Mucosa of gallbladder (tissue), 1 donor: ENCODE measurements at places on chromosomes 2 and 18.

DNA sequence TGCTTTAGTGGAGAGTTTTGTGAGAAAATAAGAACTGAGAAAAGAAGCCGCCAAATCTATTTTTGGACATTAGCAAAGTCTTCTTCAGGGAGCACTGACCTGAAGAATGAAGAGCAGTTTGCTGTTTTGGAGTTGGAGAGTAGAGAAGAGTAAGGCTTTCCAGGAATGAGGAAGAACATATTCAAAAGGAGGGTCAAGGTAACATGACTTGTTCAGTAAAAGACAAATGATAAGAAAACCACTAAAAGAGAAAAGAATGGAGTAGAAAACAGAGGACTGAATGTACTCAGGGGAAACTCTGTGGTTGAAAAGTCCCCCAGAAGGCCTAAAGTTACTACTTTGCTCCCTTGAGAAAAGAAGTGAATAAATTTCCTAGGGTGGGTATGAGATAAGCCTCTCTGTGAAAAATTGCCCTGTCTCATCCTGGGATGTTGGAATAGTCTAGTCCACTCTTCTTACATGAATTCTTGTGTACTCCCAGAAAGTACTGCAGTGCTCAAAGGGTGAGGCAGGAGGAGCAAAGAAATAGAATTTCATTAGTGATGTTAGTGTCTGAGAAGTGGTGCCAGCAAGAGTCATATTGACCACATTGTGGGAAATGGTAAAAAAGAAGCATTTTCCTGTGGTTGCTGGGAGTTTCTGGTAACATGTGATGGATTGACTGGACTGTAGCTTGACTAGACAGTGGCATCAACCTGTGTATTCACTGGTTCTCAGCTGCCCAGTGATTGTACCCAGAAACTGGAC, 27.8 kb downstream of the MBD5 start:
- DNase-seq, result no peak

GRCh38 chr2:12287220-12287751, 429.4 kb upstream of the TRIB2 start:
- DNase-seq, result no peak

DNA sequence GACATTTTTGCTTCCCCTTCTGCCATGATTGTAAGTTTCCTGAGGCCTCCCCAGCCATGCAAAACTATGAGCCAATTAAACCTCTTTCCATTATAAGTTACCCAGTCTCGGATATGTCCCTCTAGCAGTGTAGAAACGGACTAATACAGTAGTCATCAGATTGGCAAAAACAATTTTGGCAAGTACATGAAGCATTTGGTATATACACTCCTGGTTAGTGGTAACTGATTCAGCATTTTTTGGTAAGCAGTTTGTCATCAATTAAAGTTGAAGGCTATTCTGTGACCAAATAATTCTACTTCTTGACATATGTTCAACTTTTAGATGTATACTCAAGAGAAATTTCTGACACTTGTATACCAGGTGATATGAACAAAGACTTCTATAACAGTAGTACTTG, 190.5 kb upstream of the STON1 start:
- DNase-seq, result no peak

GRCh38 chr18:58243401-58243800, 199.4 kb downstream of the NEDD4L start:
- no peak for DNase-seq

DNA sequence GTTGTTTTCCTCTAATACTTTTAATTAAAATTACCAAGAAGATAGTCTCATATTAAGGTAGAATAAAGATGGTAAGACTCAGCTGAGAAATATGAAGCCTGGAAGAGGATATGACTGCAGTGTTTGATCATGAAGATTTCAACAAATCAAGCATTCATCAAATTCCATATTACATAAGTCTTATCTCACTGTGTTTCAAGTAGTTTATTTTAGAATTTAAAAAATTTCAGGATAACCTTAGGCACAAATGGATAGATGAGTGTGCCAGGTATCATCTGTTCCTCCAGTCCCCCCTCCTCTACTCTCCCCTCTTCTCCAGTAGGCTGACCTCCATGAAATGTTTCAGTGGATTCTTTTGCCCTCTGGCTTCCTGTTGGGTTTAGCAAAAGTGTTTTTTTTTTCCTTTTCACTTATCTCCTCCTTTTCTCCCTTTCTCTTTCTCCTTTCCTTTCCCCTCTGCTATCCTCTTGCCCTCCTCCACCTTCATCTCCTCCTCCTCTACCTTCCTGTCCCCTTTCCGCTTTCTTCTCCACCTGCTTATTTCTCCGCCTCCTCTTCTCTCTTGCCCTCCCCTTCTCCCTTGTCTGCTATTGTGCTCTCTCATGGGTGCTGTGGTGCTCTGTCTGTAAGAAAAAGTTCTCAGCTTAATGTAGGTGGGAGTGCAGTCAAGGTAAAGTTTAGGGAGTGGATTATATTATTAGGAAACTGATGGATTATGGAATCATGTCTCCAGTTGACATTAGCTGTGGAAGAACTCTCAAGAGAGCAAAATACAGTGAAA, 72.8 kb downstream of the ABI2 start:
- DNase-seq, result no peak

DNA sequence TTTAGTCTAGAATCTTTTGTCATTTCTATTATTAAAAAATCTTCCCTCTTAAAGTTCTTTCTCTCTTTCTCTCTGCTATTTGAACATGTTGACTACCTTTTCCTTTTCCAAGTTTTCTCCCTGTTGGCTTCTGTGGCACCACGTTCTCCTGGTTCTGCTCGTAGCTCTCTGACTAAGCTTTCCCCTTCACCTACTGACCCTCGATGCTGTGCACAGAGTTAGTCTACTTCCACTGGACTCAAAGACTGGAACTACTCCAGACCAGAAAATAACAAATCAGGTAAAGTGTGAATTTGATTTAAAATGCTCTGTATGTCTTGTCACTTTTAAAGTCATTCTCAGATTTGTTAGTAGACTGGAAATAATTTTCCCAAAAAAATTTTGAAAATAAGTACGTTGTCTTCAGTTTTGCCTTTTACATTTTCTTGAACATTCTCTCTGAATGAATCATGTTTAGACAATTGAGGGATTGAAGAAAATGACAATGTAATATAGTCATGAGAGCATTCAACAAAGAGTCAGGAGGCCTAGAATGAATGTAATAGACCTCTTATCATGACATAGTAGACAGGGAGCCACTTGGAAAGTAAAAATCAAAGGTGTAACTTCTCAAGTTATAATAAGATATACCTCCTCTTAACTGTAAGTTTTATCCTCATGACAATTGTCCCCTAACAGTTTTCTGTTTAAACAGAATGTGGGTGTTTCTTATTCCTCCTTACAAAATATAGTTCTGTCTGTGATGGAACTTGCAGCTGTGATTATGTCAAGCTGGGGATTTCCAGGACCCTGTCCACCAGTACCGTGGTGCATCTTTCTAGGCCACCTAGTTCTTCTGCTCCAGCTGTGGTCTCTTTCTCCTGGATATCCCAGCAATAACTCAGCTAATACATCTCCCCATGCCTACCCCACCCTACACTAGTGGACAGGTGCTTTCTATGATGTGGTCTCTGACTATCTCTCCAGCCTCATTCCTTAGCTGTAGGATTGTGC, 25.5 kb downstream of the ITPRID2 start:
- DNase-seq, result no peak

DNA sequence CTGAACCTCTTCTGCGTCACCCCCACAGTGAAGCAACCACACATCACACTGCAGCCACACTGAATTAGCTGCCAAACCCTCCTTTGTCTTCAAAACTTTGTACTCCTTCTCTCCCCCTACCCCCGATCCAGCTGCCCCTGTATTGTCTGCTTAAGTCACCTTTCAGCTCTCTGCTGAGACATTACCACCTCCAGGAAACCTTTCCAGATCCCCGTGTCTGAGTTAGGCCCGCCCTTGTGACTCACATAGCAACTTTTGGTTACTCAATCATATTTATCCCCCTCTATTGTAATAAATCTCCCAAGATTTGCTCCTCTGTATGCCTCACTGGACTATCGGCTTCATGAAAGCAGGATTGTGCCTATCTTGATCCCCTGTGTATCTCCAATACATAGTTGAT, 82.8 kb upstream of the CDCA7 start:
- DNase-seq, result no peak

- peak; percentile 68 for DNase-seq
Observed at GRCh38 chr2:28382755-28383154, 9.9 kb upstream of the FOSL2 start.

GRCh38 chr18:27276886-27277285, 91.8 kb upstream of the CHST9 start:
- DNase-seq, result no peak

- no peak for DNase-seq
Observed at GRCh38 chr18:48860269-48861180, 90.2 kb downstream of the SMAD7 start.

DNA sequence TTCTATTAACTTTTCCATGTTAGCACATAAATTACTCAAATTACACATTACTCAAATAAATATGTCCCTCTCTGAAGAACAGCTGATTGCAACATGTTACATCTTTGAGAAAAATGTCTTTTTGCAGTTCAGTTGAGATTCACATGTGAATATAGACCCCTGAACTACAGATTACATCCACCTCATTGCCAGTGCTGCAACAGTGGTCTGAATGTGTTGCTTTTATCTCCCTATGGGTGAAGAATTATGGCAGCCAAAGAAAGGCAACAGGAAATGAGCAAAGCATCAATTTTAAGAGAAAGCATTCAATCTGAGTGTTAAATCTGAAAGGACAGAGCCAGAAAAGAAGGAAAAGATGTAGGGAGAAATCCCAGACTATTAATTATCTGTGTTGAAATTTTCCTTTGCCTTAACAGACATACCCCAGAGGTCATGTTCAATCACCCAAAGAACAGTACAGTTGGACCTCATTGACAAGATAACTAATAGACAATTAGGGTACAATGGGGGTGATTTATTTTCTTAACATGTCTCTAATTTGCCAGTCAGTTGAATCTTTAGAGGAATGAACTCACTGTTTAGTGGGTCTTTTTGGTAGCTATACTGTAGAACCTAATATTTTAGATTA, 620.2 kb downstream of the CPS1 start:
- DNase-seq, result no peak

DNA sequence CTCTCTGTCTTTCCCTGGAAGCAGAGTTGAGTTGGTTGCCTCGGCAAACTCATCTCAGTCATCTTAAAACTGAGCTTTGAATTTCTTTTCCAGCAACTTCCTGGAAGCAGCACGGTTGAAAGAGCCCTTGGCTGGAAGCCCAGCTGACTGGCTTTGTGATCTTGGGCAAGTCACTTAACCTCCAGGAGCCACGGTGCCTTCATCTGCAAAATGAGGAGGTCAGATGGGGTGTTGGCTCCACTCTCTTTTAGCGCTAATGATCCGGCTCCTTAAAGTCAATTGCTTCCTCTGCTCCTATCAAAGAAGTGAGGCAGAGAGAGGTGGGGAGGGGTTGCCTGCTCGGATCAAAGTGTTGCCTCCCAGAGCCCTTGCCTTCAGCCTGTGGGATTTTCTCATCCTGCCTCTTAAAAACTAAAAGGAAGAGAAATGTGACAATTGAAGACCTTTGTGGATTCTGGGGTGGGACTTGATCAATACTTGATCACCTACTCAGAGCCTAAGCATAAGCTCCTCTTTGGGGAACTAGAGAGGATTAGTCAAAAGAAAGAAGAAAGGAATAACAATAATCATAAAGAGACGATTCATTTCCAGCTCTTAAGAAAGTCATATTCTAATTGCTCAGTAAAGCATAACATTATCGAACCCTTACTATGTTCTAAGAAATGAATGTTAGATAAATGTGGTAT, 86.6 kb downstream of the MYCN start:
- DNase-seq, result no peak

DNA sequence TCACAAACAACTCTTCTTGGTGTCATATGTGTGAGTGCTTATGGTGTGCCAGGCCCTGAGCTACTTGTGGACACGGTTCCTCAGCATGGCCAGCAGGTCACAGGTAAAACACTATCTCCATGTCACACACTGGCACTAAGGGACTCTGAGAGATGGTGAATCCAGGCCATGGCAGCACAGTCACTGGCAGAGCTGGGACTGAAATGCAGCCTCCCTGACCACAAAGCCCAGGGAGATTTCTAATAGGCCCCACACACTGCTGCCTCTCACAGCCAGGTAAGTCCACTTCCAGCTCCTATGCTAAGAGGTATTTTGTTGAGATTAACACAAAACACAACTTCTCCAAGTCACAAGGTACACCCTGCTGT, 92.0 kb downstream of the ACTR2 start:
- DNase-seq, result no peak

DNA sequence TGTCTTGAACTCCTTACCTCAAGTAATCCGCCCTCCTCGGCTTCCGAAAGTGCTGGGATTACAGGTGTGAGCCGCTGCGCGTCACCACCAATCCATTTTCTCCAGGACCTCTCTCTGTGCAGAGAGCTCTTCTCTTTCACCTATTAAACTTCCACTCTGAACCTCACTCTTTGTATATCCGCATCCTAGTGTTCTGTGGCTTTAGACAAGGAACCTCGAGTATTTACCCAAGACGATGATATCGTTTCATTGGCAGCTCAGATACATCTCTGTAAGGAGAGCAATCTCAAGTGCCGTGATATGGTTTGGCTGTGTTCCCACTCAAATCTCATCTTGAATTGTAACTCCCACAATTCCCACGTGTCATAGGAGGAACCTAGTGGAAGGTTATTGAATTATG, 15.1 kb upstream of the WDR33 start:
- no peak for DNase-seq

DNA sequence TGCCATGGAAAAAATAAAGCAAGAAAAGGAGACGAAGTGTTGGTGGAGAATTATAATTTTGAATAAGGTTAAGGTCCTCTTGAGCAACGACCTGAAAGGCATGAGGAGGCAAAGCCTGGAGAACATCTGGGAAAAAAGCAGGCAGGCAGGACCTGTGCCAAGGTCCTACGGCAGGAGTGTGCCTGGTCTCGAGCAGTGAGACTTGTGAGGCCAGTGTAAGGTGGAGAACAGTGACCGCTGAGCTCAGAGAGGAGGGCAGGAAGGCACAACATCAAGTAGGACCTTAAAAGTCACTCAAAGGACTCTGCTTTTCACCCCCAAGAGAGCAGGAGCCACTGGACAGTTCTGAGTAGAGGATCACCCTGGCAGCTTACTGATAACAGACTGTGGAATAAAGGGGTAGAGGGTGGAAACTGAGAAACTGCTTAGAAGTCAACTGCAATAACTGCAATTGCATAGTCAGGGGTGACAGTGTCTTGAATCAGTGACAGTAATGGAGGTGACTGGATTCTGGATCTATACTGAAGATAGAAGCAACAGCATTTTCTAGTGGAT, 3.5 kb downstream of the NOL10 start:
- DNase-seq, result no peak
